ENCODE measurements at places on chromosomes 2 and 18. TPM values are rescaled to one million over a fixed set of nuclear protein-coding genes. Genes with fewer than 3 reads are reported as not detected.
A peak's percentile ranks its signal among the peaks of the same experiment; 100 is the strongest.

DNA sequence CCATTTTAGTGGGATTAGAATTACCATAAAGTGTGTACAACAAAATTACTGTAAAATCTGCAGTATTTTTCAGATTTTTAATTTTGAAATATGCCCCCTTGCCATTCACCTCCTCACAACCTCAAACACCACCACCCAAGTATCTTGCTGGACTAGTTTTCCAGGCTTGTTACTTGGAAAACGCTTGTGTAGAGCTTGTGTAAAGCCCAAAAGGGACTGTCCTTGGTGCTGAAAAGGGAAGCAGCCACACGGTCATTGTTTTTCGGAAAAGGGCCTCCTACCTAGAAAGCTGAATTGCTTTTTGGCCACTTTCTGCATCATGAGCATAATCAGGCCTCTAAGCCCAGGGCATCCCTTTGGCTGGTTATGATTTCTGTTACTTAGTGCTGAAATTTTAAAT, 563.4 kb downstream of the LRRTM4 start:
- peak; percentile 37 for DNase-seq

DNA sequence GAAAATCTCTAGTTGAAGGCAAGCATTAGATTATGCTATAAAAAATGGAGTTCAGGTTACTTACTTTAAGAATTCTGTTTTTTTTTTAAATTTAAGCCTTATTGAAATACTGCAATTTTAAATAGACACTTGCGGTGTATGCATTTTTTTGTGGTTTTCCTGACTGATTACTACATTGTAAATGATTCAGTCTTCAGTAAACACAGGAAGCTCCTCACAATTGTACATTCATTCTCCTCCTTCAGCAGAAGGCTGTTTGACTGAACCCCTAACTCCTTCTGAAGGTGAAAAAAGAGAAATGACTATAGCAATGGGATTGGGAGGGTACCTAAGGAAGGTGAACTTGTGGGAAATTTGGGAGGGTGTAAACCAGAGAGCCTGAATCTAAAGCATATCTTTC, 136.1 kb downstream of the GCA start:
- no peak for DNase-seq

DNA sequence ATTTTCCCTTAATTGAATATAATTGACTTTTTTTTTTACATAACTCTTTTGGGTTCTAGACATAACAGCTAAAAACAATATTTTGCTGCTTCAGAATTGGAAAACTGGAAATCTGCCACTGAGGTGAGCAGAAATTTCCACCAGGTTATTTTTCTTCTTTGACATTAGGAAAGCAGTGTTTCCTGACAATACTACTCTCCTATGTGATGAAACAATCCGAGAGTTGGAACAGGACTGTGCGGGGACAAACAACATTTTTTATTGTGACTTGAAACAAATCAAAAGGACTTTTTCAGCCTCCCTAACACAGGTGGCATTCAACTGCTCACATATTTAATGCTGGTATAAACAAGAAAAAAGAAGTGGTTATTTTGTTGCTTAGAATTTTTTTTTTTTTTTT, 237.2 kb downstream of the RNF152 start:
- DNase-seq: no peak

- DNase-seq: no peak
These were observed 133.6 kb downstream of the SOCS6 start for GRCh38 chr18:70422391-70422965.

- DNase-seq: peak; percentile 24
These were observed 42.5 kb downstream of the COPS8 start for GRCh38 chr2:237128026-237128703.

Gene EGR4
- polyA plus RNA-seq: not detected

GRCh38 chr2:42848265-42848664, 55.9 kb upstream of the HAAO start:
- no peak for DNase-seq

Gene GPAT2
- polyA plus RNA-seq: 1.3 TPM

DNA sequence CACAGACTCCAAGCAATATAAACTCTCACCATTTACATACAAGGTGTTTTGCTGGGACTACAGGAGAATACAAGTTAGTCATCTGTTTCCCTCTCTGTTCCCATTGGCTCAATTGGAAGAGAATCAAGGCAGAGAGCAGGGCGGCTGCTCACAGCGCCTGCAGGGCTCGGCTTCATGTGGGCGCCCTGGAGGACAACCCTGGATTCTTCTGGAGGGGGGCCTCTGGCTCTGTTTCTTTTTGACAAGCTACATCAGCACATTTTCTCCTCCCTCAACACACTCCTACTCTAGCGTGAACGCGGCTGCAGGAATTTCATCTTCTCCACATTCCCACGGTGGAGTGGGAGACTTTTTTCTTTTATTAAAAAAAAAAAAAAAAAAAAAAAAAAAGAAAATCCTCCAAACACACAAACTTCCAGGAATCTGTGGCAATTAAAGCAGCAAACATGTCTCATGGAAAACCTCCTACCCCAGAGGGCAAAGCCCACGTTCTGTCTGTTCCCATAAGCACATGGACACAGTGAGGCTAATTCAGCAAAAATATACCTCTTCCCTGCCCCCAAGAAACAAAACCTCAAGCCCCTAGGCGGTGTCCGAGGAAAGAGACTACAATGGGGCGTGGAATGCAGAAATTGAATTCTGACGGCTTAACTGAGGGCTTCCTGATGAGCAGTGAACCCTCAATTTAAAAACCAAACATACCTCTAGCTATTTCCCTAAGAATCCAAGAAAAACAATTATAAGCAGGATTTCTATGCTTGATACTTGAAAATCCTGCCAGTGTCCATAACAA, 50.6 kb downstream of the PARD6G start:
- DNase-seq: no peak

Gene MBP
- polyA plus RNA-seq: 17.0 TPM

DNA sequence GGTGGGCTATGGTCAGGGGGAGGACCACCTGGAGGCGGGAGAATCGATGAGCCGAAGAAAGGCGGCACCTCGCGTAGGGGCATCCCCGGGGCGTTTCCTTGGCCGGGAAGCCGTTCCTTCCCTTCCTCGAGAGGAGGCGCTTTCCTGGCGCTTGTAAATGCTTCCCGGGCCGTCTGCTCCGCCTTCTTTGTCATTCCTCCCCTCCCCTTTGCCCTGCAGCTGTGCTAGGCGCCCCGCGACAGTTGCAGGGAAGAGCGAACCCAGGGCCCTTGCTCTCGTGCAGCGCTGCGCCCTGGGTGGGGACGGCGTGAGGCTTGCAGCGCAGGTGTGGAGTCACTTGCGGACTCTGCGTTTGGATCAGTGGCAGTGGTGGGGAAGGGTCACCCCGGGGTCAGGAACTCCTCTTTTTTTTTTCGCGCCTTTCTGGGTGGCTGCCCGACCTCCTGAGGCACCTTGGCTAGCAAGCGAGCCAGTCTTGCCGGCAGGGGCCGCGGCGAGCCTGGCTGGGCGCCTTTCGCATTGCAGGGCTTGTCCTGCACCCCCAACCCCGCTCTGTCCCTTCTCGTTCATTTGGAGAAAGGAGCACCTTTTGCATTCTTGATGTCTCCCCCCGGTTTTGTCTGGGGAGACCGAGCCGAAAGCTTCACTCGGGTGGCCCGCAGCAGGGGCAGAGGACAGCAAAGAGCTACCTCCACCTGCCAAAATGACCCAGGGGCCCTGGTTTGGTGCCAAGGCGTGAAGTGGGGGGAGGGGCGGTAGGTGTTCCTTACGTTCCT, 858 bp downstream of the KCNS3 start:
- DNase-seq: no peak

DNA sequence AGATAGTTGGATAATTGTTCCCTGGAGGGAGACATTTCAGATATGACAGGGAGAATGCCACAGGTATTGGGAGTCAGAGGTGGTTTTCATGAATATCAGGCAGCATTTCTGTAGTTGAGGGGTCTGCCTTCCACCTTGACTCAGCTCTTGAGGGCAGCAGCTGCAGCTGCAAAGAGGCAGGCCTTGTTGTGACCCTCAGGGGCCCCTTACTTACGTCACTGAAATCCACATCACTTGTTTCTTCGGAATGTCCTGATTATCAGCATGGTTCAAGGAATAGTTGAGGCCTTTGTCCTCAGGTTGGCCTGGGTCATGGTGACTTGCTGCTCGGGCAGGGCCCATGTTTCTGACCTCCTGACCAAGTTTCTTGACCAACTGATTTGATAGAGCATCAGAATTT, 46.9 kb downstream of the TMEM17 start:
- no peak for DNase-seq

Gene ERMN
- polyA plus RNA-seq: 0.56 TPM

Gene SNORC
- polyA plus RNA-seq: 2.8 TPM

DNA sequence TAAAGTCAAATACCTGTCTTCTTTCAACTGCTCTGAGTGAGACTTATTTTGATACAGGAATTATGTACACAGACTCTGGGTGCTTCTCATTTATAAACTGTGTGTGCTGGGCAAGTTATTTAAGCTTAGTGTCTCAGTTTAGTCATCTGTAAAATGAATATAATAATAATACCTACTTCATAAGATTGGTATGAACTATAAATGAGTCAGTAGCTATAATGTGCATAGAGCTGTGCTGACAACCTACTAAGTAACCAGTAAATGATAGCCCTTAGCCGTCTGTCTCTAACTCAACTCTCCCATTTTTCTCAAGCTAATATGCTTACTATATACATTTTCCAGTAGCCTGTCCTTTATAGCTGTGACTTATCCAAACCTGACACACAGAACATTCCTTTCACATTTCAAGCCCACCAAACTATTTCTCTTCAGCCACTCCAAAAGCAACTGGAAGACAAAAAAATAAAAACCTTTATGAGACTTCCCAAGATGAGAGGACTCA, 319.8 kb downstream of the ETAA1 start:
- no peak for DNase-seq

Gene KCNJ3
- polyA plus RNA-seq: 7.1 TPM

GRCh38 chr2:49687918-49688317, 533.6 kb upstream of the FSHR start:
- DNase-seq: no peak

- no peak for DNase-seq
These were observed 1228.3 kb upstream of the CHAC2 start for GRCh38 chr2:52539026-52539970.

Gene VWC2L
- polyA plus RNA-seq: 0.06 TPM

GRCh38 chr2:86284987-86285386, 52.4 kb downstream of the REEP1 start:
- no peak for DNase-seq

DNA sequence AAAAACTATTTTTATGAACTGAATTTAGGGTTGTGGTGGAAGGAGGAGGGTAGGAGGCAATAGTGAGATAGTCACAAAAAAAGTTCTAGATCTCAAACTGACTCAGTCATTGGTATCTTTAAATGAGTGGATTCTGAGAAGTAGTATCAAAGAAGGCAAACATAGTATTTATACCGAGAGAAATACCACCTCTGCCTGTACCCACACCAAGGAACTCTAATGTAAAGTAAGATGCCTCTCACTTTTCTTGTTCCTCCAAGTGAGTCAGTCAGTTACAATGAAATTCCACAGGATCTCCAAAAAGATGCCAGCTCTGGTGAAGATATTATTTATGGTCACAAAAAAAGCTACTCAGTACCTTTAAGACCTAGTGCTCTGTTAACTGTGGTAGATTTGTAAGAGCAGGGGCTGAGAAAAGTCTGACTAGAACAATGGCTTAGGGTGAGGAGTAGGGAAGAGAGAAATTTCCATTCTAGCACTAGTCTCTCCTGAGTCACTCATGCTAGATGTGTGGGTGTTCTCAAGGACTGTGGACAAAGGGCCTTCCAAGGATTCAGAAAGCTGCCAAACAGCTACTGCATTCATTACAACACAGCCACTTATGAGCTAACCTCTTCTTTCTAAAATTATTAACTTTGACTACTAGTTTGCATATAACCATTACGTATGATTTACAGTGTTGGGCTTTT, 36.3 kb downstream of the YWHAQ start:
- DNase-seq: no peak

Gene CHRNG
- 1.1 TPM for polyA plus RNA-seq

- no peak for DNase-seq
These were observed 432.8 kb upstream of the SYT4 start for GRCh38 chr18:43710135-43710534.

- no peak for DNase-seq
These were observed 181.3 kb upstream of the LINC00305 start for GRCh38 chr18:64330161-64330560.

GRCh38 chr18:58095222-58095621, 51.2 kb downstream of the NEDD4L start:
- no peak for DNase-seq

DNA sequence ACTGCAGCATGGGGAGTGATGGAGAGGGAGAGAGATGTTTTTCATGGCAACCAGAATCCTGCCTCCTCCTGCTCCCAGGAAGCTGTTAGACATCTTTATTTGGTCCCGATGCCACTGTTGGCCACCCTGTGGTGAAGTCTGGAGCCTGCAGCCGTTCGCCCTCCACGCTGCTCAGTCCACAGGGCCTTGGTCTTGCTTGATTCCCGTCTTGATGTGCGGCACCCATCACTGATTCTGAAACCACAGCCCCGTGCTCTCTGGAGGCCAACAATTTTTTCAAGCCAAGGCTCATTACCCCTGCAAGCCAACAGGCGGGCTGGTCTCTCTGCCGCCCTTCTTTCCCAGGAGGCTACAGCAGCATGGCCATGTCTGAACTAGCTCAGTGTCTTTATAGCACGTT, 24.5 kb downstream of the SIGLEC15 start:
- no peak for DNase-seq

DNA sequence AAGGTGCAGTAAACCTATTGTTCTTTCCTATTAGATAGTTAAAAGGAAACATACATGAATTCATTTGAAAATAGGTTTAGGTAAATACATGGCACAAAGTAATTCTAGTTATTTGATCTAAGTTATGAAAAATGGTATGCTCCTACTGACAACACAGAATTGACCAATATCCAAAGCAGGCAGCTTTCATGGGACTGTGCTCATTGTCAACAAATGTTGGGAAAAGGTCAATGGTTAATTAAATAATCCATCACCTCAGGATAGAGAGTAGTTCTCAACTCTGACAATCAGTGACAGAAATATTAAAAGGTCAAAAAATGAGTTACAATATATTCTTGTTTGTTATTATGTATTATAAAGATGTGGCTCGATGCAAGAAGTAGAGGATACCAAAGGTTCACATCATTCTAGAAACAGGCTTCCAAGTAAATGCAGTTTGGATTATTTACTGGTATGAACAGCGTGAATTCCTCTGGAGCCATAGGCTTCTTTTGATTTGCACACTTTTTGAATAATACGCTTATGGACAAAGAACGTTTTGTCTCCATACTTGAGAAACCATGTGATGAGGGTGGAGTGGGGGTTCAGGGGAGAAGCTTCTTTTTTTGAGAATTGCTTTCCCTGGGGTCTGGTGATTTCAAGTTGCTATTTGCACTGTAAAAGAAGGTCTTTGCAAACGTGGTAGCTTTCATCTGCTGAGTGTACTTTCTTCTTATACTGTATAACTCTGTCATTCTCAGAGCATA, 422.0 kb upstream of the ZEB2 start:
- DNase-seq: no peak

Gene PRSS56
- not detected for polyA plus RNA-seq

- DNase-seq: peak; percentile 56
These were observed 28.7 kb downstream of the CABLES1 start for GRCh38 chr18:23163786-23164533.

Gene AUP1
- 107 TPM for polyA plus RNA-seq

Gene LPIN2
- polyA plus RNA-seq: 40.0 TPM

DNA sequence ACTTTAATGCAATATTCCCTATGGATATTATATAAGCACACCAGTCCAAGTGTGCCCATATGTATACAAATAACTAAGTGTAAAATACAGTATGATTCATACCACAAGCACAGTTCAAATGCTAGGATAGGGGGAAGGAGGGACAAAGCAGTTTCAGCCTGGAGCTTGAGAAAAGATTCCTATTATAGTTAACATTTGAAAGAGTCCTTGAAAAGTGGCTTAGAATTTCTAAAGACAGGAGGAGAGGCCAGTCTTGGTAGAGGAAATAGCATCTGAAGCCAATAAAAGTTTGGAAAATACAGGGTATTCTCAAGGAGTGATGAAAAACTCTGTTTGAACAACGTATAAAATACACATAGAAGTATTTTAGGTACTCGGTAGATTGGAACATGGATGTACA, 173.4 kb upstream of the CWC22 start:
- DNase-seq: no peak

Data from renal cortex interstitium (tissue), 15 donors.